ENCODE measurements at places on chromosomes 4 and X. TPM values are rescaled to one million over a fixed set of nuclear protein-coding genes. Genes with fewer than 3 reads are reported as not detected.

DNA sequence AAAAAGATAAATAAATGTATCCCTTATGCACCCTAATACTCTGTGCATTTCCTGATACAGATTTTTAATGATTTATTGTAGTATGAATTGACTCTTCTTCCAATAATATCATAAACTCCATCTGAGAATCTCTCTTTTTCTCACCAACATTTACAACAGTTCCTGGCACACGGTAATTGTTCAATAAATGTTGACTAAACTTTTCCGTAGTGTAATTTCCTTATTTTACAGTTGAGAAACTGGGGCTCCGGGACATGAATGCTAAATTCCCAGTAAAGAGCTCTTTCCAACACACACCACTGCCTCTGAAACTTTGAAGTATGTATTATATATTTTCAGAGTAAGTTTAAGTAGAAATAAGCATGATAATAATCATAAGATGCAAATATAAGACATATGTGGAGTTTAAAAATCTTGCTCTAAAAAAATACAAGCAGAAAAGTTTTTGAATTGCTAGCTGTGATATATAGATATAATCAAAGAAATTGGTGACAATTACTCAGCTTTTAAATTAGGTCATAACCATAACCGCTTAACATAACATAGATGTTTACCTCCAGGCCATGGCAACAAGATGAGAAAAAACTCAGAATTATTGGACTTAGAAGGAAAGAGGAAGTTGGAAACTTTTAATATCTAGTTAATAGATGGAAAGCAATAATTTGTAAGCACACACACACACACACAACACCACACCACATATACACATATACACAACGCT lies 28.2 kb upstream of the ANTXR2 start:
- DNase-seq = no peak

GRCh38 chrX:133600536-133600935 lies 185.2 kb upstream of the GPC4 start:
- no peak for DNase-seq

GRCh38 chr4:42656679-42656943 lies 294 bp downstream of the ATP8A1 start:
- DNase-seq = no peak

DNA sequence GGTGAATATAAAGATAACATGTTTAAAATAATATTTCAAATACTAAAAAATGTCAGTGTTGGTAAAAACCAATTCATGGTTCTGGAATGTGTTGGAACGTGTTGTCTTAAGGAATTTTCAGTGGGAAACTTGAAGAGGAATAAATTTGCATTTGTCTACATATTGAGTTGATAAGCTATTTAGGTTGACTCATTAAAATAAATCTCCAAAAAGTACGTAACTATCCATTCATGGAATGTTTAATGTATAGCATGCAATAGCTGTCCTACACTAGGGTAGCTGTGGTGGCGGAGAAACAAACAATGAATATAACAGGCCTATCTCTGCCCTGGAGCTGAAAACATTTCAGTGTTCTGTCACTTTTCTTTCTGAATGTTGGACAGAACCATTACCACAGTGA lies 20.3 kb downstream of the SHISA3 start:
- no peak for DNase-seq

- no peak for DNase-seq
Observed at GRCh38 chrX:20863649-20864048, 510.6 kb upstream of the CNKSR2 start.

DNA sequence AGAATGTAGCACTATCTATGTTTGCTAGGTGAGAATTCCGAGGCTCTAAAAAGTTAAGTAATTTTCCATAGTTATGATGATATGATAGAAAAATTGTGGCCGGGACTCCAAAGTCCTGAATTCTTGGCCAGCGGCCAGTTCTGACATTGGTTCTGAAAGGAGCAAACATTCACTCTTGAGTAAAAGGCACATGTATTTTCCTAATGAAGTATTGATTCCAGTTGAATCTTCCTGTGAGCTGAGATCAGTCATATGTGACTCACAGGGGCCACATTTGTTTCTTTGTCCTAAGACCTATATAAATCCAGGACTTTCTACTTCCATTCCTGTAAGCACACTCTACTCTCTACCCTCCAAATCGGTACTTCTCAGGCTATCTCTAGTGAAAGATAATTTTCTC lies 349.9 kb downstream of the BMPR1B start:
- no peak for DNase-seq

GRCh38 chr4:71974681-71975080 lies 57.1 kb upstream of the NPFFR2 start:
- DNase-seq = peak; percentile 59

The FRAS1 gene
- 9.1 TPM for total RNA-seq

DNA sequence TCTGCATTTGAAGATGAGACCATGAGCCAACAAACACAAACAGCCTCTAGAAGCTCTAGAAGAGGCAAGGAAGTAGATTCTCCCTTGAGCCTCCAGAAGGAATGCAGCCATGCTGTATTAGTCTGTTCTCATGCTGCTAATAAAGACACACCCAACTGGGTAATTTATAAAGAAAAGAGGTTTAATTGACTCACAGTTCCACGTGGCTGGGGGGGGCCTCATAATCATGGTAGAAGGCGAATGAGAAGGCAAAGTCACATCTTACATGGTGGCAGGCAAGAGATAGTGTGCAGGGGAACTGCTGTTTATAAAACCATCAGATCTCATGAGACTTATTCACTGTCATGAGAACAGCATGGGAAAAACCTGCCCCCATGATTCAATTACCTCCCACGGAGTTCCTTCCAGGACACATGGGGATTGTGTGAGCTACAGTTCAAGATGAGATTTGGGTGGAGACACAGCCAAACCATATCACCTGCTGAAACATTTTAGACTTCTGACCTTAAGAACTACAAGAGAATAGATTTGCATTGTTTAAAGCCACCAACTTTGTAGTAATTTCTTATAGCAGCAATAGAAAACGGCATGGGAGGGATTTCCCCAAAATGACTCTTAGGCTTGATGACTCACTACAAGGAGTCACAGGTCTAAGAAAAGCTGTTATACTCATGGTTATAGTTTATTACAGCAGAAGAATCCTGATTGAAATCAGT lies 284.4 kb upstream of the SFRP2 start:
- peak; percentile 85 for DNase-seq

GRCh38 chr4:121185960-121186359 lies 21.8 kb upstream of the TNIP3 start:
- no peak for DNase-seq

The HDX gene
- 4.1 TPM for total RNA-seq

- DNase-seq = no peak
Observed at GRCh38 chr4:47654972-47655693, 170.1 kb downstream of the ATP10D start.

DNA sequence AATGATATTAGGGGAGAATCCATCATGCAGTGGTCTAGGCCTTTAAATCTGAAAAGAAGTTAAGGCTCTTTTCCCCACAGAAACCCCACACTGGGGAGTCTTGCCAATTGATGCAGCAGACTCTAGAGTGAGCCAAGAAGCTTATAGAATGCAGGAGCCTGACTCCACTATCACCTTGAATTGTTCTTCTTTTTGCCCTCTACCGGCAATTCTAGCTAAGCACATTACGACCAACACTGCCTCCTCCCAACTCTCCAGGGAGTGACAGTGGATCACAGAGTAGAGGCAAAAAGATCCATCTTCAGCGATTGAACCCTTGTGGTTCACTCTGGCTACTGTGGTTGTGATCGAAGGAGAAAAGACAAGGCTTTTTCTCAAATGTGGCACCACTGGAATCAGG lies 331.5 kb downstream of the NKX6-1 start:
- DNase-seq = no peak

- no peak for DNase-seq
Observed at GRCh38 chr4:39716356-39716755, 18.4 kb downstream of the UBE2K start.

The SMIM14 gene
- total RNA-seq = 11.9 TPM

GRCh38 chr4:125316791-125317524 lies 2.2 kb downstream of the FAT4 start:
- no peak for DNase-seq

- DNase-seq = no peak
Observed at GRCh38 chr4:89759426-89759825, 77.5 kb downstream of the SNCA start.

GRCh38 chr4:151407466-151408379 lies 1.3 kb upstream of the FHIP1A start:
- no peak for DNase-seq

- no peak for DNase-seq
Observed at GRCh38 chr4:80295336-80295735, 28.9 kb downstream of the FGF5 start.
